Activated CD4-positive, alpha-beta T cell treated with anti-CD3 and anti-CD28 coated beads, Interleukin-2, amount 10 ng/mL, durations not matched to agents 7 days and 5 days (primary cell): ENCODE measurements at places on chromosomes 6 and 20. TPM values are rescaled to one million over a fixed set of nuclear protein-coding genes. Genes with fewer than 3 reads are reported as not detected.
A peak's percentile ranks its signal among the peaks of the same experiment; 100 is the strongest.

GRCh38 chr6:166949528-166950442, 6.6 kb downstream of the RNASET2 start:
- H3K4me3 ChIP-seq, result peak overlapping the region; percentile 69
- H3K4me1 ChIP-seq, result peaks cover 56% of the 10 kb centered on the region
- H3K36me3 ChIP-seq, result peaks cover 52% of the 10 kb centered on the region
- DNase-seq, result peak; percentile 19
- peak overlapping the region; percentile 97 for H3K27ac ChIP-seq

DNA sequence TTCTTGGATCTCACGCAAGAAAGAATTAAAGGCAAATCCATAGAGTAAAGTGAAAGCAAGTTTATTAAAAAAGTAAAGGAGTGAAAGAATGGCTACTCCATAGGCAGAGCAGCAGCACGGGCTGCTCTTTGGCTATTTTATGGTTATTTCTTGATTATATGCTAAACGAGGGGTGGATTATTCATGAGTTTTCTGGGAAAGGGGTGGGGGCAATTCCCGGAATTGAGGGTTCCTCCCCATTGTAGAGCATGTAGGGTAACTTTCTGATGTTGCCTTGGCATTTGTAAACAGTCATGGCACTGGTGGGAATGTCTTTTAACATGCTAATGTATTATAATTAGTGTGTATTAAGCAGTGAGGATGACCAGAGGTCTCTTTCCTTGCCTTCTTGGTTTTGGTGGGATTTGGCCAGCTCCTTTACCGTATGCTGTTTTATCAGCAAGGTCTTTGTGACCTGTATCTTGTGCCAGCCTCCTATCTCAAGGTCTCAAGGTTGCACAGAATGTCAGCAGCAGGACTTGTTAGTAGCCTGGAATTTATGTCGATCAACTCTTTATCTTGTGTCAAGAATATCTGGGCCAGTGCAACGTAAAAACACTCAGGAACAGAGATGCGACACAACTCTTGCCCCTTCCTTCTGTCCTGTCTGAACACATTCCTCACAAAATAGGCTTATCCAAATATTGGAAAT, 931.4 kb downstream of the QKI start:
- no peak for DNase-seq
- no peaks in the 10 kb centered on the region for H3K27me3 ChIP-seq
- H3K4me1 ChIP-seq, result no peaks in the 10 kb centered on the region

DNA sequence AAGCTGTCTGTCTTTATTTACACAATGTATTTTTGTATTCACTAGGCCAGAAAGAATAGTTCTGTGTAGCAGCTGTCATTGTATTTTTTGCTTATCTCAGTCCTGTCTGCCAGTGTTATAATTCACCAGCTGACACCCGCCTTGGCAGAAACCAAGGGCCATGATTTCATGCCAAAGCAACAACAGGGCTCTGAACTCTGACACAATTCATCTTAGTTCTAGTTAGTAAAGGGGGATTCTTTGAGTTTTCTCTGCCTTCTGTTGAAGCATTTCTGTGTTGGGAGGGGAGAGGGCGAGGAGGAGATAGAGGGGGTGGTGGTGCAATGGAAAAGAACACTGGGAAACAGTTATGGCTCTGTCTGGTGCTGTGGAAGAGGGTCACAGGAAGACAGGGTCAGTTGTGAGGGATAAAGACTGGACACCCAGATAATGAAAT, 684.6 kb upstream of the MARCKS start:
- DNase-seq, result no peak
- no peak overlapping the region for H3K4me3 ChIP-seq
- no peaks in the 10 kb centered on the region for H3K36me3 ChIP-seq
- no peak overlapping the region for H3K27ac ChIP-seq
- H3K4me1 ChIP-seq, result no peaks in the 10 kb centered on the region

BCAS4 gene
- 7.4 TPM for total RNA-seq

- H3K36me3 ChIP-seq, result no peaks in the 10 kb centered on the region
- no peak for DNase-seq
- peaks cover 2% of the 10 kb centered on the region for H3K27me3 ChIP-seq
- peaks cover 28% of the 10 kb centered on the region for H3K4me1 ChIP-seq
- H3K4me3 ChIP-seq, result no peak overlapping the region
Measured at GRCh38 chr20:50286609-50287008, 96.0 kb downstream of the CEBPB start.

- H3K4me1 ChIP-seq, result peaks cover 50% of the 10 kb centered on the region
- no peaks in the 10 kb centered on the region for H3K27me3 ChIP-seq
- H3K36me3 ChIP-seq, result peaks cover 6% of the 10 kb centered on the region
- DNase-seq, result no peak
- H3K27ac ChIP-seq, result no peak overlapping the region
- no peak overlapping the region for H3K4me3 ChIP-seq
Measured at GRCh38 chr6:107660839-107661238, 163.3 kb downstream of the SCML4 start.

GNAS-AS1 gene
- 0.96 TPM for total RNA-seq

AVP gene
- not detected for total RNA-seq

TMC2 gene
- total RNA-seq, result not detected

GRCh38 chr6:150830439-150831165, 34.9 kb upstream of the MTHFD1L start:
- H3K27me3 ChIP-seq, result no peaks in the 10 kb centered on the region
- no peak for DNase-seq
- no peaks in the 10 kb centered on the region for H3K4me1 ChIP-seq

CYP39A1 gene
- not detected for total RNA-seq

- H3K27ac ChIP-seq, result no peak overlapping the region
- no peaks in the 10 kb centered on the region for H3K36me3 ChIP-seq
- H3K27me3 ChIP-seq, result peaks cover 2% of the 10 kb centered on the region
- no peak overlapping the region for H3K4me3 ChIP-seq
Measured at GRCh38 chr20:53981130-53981529, 89.3 kb downstream of the BCAS1 start.
